ENCODE measurements at places on chromosomes 5 and 9.

- DNase-seq = no peak
These were observed 309.6 kb upstream of the RFX3 start for GRCh38 chr9:3835393-3835792.

- DNase-seq = no peak
These were observed 486.7 kb downstream of the RAB3C start for GRCh38 chr5:59069438-59070079.

DNA sequence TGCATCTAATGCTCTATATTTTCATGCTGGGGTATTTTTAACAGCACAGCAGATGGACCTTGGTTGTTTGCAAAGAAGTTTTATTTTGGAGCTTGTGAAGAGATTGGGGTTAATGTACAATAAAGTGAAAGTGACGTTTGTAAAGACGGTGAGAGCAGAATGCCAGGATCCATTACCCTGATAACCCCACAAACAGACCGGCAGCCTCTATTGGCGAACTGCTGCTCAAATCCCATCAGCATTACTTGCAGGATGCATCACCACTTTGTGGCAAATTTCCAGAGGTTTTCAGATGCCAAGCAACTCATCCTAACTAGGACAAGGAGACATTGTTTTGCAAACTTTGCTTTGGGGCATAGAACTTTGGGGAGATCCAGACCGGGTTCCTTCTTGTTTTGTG is 383.3 kb upstream of the ZNF462 start:
- no peak for DNase-seq

DNA sequence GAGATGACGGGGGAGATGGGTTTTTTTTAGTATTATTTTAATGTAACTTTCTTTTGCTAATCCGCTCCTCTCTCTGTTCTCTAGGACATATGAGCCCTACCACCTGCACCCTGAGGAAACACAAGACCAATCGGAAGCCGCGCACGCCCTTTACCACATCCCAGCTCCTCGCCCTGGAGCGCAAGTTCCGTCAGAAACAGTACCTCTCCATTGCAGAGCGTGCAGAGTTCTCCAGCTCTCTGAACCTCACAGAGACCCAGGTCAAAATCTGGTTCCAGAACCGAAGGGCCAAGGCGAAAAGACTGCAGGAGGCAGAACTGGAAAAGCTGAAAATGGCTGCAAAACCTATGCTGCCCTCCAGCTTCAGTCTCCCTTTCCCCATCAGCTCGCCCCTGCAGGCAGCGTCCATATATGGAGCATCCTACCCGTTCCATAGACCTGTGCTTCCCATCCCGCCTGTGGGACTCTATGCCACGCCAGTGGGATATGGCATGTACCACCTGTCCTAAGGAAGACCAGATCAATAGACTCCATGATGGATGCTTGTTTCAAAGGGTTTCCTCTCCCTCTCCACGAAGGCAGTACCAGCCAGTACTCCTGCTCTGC is 4.8 kb downstream of the MSX2 start:
- DNase-seq = no peak

- DNase-seq = peak; percentile 92
These were observed 74.5 kb upstream of the BARHL1 start for GRCh38 chr9:132507670-132508469.

GRCh38 chr9:136882109-136882946 is 4.0 kb upstream of the TRAF2 start:
- peak; percentile 88 for DNase-seq

- DNase-seq = no peak
These were observed 2.7 kb downstream of the LARP1 start for GRCh38 chr5:154757814-154758406.

- no peak for DNase-seq
These were observed 31.3 kb upstream of the LARP1 start for GRCh38 chr5:154723740-154724505.

DNA sequence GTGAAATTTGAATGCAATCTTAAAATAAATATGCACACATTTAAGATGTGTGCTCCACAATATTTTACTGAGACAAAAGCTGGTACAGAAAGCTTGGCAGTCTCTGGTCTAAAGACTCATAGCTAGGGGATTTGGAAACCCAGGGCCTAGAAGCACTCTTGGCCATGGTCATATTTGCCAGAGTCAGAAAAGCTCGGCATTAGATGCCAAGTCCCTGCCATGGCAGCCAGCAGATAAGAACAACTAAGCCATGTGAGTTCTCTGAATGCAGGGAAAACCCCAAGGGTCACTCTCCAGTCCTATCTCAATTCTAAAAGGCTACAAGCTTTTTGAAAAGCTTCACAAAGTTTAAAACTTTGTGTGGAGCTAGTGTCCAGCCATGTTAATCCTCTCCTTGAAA is 119.5 kb downstream of the FAM114A2 start:
- DNase-seq = no peak

- no peak for DNase-seq
These were observed 124.9 kb downstream of the SAXO1 start for GRCh38 chr9:18907927-18908625.

GRCh38 chr9:135610290-135611141 is 28.8 kb downstream of the GLT6D1 start:
- DNase-seq = no peak

- DNase-seq = no peak
These were observed 88.6 kb upstream of the IFNE start for GRCh38 chr9:21570643-21571275.

GRCh38 chr5:147509041-147509709 is 693 bp downstream of the DPYSL3 start:
- no peak for DNase-seq

GRCh38 chr9:109766351-109766750 is 13.6 kb upstream of the PALM2AKAP2 start:
- DNase-seq = no peak

DNA sequence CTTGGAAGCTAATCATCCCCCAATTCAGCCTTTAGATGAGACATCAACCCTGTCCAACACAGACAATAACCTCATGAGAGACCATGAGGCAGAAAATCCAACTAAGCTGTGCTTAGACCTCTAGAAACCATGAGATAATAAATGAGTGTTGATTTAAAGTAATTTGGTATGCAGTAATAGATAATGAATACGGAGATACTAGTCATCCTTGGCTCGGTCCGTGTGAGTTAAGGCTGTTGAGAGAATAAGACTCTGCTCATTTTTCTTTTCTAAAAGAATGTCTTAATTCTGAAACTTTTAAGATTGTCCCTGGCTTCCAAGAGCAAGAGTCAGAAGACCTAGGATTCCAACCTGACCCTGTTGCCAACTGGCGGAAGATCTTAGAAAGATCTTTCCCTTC is 6.1 kb downstream of the TNC start:
- DNase-seq = no peak

- no peak for DNase-seq
These were observed 89.8 kb upstream of the RAD23B start for GRCh38 chr9:107193251-107193650.

GRCh38 chr9:76891874-76892273 is 14.0 kb downstream of the PRUNE2 start:
- no peak for DNase-seq

GRCh38 chr9:1256178-1256577 is 206.0 kb downstream of the DMRT2 start:
- no peak for DNase-seq

GRCh38 chr5:38997591-38997990 is 76.6 kb downstream of the RICTOR start:
- DNase-seq = no peak

GRCh38 chr9:125343518-125344275 is 82.1 kb downstream of the GAPVD1 start:
- no peak for DNase-seq

DNA sequence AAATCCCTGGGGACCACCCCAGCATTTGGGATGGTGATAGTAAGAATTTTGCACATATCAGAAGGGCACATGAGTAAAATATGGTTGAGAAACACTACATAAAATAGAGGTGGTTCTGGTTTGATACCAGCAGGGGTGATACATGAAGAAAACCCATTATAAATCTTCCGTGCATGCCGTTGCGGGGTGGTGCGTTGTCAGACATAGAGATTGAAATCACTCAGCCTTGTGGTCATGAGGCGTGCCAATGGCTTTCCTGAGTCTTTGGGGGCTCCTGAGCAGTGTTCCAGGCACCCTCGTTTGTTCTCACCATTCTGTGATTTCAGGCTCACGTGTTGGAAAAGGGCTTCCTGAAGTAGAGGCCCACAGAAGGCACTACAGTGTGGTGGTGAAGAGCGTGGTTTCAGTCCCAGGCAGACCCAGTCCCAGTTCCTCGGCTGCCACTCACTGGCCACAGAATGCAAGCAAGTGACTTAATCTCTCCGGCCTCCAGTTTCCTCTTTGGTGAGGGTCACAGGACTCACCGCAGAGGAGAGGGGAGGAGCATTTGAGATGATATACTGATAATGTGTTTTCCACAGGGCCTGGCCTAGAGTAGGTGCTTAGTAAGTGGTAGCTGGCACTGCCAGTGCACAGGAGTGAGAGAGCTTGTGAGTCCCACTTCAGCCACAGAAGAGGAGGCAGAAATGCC is 20.5 kb upstream of the GLRX start:
- DNase-seq = peak; percentile 77

DNA sequence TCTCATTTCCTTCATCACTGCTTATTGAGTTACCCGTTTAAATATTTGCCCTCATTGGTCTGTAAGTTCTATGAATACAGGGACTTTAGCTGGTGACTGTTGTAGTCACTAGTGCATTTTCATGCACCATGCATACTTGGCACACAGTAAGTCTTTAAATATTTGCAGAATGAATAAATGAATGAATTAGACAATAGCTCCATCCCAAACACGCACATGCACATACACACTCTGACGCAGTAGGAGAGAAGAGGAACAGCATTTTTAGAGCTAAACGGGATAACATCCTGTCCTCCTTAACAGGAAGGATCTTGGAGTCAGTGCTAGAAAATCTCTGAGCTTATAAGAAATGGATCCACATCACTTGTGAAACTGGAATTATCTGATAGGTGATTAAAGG is 447.7 kb downstream of the KIF4B start:
- no peak for DNase-seq

- DNase-seq = peak; percentile 64
These were observed 77.2 kb downstream of the MRPS30 start for GRCh38 chr5:44885903-44886302.

DNA sequence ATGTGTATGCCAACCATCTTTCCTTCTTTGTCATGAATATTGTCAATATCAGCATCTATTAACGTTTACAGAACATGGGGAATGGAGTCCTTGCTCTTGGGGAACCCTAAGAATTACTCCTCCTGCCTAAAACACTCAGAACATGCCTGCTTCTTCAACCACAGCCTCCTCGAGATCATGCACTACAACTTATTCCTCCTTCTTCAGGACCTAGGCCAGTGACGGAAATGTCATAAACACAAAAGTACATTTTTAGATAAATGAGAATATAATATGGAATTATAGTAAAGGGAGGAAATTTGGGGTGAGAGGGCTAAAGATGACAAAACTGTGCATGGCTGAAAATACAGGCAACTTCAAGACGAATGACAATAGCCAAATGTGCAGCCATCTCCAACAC is 3.1 kb upstream of the IFNK start:
- DNase-seq = no peak

DNA sequence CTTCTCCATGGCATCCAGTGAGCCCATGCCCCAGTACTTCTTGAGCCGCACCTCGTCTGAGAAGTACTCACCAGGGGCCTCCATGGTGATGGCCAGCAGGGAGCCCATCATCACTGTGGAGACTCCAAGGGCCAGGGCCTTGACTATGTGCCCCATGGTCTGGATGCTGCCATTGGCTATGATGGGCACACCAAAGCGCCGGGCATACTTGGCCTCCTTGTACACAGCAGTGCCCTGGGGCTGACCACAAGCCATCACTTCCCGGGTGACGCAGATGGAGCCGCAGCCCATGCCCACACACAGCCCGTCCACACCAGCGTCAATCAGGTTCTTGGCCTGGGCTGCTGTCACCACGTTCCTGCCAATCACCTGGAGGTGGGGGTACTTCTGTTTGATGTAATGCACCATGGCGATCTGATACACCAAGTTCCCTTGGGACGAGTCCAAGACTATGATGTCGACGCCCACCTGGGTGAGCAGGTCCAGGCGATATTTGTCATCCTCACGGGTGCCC is 7.0 kb upstream of the DCAF12 start:
- no peak for DNase-seq
